Left colon (tissue), 2 donors: ENCODE measurements at places on chromosomes 3 and 15. TPM values are rescaled to one million over a fixed set of nuclear protein-coding genes. Genes with fewer than 3 reads are reported as not detected.

LYSMD2 gene
- 6.6 TPM for total RNA-seq

LAMB2 gene
- 66.1 TPM for total RNA-seq

CFAP161 gene
- not detected for total RNA-seq

GMNC gene
- not detected for total RNA-seq

APBA2 gene
- total RNA-seq, result 1.2 TPM

TMEM266 gene
- total RNA-seq, result not detected

ZNF654 gene
- total RNA-seq, result 17.6 TPM

VPS8 gene
- total RNA-seq, result 65.1 TPM

UBE3A gene
- total RNA-seq, result 86.3 TPM

TGM5 gene
- not detected for total RNA-seq

PLD1 gene
- total RNA-seq, result 79.7 TPM

CIB2 gene
- total RNA-seq, result 12.0 TPM

MUC20 gene
- total RNA-seq, result 115 TPM

FOXL2 gene
- not detected for total RNA-seq

CD96 gene
- 3.3 TPM for total RNA-seq

DNA sequence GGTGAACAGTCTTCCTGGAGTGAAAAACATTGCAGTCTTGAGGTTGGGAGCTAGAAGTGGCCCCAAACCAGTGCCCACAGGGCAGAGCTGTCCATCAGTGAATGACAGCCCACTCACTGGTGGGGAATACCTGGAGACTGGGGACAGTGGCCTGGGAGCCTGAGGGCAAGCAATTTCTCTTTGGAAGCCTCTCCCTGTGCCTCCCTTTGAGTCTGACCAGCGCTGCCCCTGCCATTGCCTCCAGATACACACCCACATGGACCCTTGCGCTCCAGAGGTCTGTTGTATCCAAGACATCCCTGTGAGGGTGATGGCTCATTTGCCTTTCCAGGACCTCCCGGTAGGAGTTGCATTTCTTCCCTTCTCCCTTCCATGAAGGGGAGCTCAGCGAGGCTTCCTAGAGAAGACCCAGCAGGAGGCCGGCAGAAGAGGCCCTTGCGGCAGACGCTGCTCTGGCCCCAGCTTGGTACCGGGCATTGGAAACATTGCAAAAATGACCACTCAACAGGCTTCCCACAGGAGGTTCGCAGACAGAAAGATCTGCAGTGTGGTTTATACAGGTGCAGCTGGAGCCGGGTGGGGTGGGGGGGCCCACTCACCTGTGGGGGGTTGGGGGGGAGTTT lies 38.5 kb downstream of the KLF13 start:
- DNase-seq, result no peak

- DNase-seq, result no peak
These were observed 287.6 kb downstream of the BCHE start for GRCh38 chr3:165549665-165550064.

GRCh38 chr3:16994854-16995525 lies 110.2 kb downstream of the PLCL2 start:
- no peak for DNase-seq

DNA sequence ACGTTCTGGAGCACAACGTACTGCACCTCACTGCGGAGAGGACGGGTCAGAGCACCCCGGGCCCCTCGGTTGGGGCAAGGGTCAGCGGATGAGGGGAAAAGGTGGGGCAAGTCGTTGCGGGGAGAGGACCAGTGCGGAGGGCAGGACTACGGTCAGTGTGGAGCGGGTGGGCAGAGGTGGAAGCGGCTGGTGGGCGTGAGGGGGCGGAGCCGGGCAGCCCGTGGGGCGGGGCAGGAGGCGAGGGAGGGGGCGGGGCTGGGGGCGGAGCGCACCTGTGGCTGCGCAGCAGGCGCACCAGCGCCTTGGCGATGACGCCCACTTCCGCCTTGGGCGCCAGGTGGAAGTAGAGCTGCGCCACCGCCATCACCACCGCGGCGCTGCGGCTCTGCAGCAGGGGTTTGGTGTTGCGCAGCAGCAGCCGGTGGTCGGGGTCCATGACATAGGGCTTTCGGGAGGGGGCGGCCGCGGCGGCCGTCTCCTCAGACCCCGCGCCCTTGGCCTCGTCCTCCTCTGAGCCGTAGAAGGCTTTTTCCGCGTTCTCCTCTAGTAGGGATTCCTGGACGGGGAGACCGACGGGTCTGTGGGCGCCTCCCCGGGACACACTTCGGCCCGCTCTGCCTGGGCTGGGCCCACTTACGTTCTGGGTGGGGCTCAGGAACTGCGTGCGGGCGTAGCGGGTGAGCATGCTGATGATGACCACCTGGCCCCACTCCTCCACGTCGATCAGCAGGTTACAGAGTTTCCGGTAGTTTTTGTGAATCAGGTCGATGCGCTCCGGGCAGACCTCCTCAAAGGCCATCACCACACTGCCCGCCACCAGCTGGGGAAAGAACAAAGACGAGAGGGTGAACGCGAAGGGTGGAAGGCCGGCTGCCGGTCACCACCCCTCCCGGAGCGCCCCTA lies 29.2 kb downstream of the AP3B2 start:
- peak; percentile 78 for DNase-seq

GRCh38 chr15:25778161-25778560 lies 85.0 kb downstream of the ATP10A start:
- DNase-seq, result no peak

DNA sequence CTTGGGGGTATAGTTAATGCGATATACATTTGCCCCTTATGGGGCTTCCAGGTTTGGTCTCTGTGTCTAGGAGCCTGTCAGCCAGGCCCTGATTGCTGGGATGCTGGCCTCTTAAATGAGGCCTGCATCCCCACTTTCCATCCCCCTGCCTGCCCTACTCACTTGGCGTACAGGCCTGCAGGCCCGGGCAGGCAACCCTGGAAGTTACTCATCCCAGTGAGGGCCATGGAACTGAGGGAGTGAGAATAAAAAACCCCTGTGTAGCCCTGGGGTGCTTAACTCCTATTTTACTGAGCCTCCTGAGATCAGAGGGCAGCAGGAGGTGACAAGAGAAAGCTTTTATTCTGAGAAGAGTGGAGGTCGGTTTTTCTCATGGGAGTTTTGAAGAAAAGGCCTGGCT lies 2.0 kb downstream of the DISP2 start:
- DNase-seq, result no peak

DNA sequence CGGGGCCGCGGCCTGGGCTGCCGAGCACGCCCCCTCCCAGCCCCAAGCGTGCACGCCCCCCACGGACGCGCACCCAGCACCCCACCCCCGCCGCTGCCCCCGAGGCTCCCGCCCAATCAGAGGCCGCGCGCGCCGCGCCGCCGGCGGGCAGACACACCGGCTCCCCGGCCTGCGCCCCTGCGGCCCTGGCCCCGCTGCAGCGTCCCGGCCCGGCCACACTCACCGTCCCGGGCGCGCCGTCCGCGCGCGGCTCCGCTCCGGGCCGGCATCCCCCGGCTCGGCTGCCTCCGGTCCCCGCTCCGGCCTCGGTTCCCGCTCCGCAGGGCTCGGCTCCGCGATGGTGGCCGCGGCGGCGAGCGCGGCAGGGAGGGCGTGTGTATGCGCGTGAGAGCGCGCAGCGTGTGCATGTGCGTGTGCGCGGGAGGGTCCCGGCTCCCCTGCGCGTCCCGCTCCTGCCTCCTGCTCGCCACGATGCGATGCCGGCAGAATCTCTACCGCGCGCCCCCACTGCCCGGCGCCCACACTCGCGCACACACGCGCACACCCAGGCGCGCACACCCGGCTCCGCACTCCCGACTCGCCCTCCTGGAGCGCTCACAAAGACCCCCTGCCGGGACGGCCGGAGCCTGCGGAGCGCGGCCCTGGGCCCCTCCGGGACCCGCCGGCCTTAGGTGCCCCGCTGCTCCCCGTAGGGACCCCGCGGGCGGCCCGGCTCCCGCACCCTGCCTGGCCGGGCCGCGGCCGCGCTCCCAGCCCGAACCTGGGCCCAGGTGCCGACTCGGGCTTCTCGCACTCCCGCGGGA lies 186.5 kb upstream of the LINGO1 start:
- DNase-seq, result no peak

DNA sequence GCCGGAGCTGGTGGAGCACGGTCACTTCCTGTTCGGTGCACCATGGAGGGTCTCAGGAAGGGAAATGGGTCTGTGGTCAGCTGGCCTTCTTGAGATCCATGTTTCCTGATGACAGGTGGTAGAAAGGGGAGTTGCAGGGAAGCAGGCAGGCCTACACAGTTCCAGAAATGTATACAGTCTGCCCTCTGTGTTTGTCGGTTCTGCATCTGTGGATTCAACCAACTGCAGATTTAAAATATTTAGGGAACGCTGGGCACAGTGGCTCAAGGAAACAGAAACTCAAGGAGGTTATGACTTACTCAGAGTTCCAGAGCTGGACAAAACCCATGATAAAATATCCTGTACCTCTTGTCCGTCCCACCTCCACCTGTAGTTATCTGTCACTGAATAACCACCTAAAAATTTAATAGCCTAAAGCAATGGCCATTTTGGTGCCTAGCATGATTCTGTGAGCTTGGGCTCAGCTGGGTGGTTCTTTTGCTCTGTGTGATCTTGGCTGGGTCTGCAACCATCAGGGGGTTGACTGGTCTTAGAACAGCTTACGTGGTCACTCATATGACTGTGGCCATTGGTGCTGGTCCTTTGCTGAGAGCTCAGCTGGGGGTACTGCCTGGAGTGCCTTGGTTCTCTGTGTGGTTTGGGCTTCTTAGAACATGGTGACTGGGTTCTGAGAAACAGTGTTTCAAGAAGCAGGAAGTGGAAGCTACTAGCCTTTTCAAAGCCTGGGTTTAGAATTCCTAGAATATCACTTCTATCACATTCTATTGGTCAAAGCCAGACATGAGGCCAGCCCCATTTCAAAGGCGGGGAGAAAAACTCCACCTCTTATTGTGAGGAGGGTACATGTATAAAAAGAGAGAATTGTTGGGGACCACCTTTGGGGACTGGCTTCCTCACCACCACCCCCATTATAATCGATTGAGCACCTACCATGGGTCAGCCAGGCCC lies 239.7 kb upstream of the BHLHE40 start:
- no peak for DNase-seq

- DNase-seq, result no peak
These were observed 6.4 kb upstream of the GLCE start for GRCh38 chr15:69154078-69154477.

DNA sequence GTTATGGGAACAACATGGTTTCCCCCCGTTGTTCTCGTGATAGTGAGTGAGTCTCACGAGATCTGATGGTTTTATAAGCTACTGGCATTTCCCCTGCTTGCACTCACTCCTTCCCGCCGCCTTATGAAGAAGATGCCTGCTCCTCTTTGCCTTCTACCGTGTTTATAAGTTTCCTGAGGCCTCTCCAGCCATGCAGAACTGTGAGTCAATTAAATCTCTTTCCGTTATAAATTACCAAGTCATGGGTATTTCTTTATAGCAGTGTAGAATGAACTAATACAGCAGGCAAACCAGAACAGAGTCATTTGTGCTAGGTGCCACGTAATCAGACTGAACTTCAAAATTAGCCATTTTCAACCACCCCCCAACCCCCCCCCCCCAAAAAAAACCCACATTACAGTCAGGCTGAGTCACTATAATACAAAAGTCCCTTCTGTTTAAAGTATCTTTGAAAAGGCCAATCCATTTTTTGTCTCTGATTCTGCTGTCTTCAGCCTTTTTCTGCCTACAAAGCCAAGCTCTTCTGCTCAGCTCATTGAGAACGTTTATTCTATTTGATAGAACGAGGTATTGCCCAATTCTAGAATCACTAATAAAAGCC lies 4.1 kb downstream of the OR4F6 start:
- no peak for DNase-seq

GRCh38 chr15:97840501-97840900 lies 120.0 kb upstream of the ARRDC4 start:
- no peak for DNase-seq

DNA sequence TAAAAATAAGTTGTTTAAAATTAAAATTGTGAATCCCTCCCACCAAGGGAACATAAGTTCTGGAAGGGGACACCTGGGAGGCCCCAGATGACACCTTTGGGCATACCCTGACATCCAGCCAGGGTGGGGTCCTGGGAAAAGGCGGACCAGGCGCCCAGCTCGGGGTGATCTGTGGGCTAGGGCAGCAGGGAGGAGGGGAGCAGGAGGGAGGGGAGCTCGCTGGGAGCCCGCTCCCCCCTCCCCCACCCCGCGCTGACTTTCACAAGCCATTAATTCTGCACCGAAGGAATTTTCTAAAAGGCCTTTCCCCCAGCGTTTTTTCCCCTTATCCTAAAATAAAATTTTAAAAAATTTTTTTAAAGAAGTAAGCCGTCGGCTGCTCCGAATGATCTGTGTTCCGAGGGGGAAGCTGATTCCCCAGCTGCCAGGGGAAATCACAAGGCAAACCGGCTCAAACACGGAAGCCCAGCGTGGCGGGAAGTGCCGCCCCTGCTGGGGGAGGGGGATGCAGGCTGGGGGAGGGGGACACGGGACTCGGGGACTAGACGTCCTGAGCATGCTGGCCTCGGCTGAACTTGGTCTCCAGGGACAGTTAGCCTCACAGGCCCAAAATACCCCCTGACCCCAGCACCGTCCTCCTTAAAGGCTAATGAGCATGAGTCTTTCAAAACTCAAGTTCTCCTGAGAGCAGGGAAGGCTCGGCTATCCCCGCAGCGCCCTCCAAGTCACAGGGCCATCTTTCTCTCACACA lies 13.9 kb downstream of the PLXND1 start:
- peak; percentile 52 for DNase-seq

GRCh38 chr15:42079401-42079908 lies 14.9 kb downstream of the PLA2G4D start:
- peak; percentile 20 for DNase-seq

- no peak for DNase-seq
These were observed 648.8 kb upstream of the KCNMB2 start for GRCh38 chr3:177887475-177887874.

DNA sequence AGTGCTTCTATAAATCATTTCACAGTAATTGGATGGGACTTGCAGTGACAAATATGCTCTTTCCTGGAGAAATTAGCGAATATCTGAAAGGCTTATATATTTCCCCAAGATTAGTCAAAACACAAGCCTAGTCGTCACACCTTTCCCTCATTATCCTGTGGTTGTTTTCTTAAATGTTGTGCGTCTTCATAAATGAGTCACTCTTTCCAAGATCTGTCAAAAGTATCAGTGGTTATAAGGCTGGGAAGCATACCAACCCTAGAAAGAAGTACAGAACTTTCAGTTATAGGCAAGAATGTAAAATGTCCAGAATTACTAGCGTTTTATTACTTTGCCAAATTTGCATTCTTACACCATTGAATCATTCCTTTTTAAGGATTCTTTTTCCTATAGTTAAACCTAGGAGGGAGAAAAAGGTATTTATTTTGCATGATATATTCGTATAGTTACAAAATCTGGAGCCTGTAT lies 33.6 kb downstream of the TMEM212 start:
- no peak for DNase-seq

- no peak for DNase-seq
These were observed 110.0 kb downstream of the FHIT start for GRCh38 chr3:61141227-61141626.

GRCh38 chr3:101255441-101255840 lies 64.9 kb downstream of the IMPG2 start:
- no peak for DNase-seq

GRCh38 chr3:3105246-3105645 lies 4.9 kb downstream of the IL5RA start:
- no peak for DNase-seq

GRCh38 chr3:161187046-161187445 lies 34.1 kb upstream of the NMD3 start:
- DNase-seq, result no peak

GRCh38 chr3:184825121-184825820 lies 13.3 kb downstream of the VPS8 start:
- peak; percentile 60 for DNase-seq

- no peak for DNase-seq
These were observed 4.1 kb upstream of the APOD start for GRCh38 chr3:195587824-195588223.
